NCI-H1048 (cell line): ENCODE measurements at places on chromosomes 16 and 17.
A peak's percentile ranks its signal among the peaks of the same experiment; 100 is the strongest.

GRCh38 chr17:19645734-19646201 is 2.8 kb upstream of the ALDH3A2 start:
- DNase-seq, result no peak

- peak; percentile 99 for DNase-seq
Observed at GRCh38 chr17:1716076-1716911, 6.1 kb upstream of the TLCD2 start.

DNA sequence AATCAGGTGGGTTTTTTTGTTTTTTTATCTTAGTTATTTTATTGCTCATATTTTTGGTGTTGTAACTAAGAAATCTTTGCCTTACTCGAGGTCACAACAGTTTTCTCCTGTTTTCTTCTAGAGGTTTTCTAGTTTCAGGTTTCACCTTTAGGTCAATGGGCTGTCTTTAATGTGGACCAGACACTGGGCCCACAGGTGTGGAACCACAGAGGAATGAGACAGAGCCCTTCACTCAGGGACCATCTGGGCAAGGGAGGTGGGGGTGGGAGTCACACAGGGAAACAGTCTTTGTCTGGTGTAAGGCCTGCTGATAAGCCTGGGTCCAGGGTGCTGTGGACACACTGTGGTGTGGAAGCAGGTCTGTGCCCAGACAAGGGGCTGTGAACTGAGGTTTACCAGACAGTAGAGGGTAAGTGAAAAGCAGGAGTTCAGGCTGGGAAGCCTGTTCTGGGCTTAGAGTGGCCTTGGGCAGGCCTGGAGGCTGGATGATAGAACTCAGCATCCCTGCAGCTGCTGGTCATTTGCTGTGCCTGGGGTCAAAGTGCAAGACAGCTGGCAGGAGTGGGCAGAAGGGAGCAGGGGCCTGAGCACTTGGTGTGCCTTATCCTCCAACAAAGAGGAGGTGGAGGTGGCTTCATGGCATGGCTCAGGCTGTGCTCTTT is 75.6 kb downstream of the SPECC1 start:
- DNase-seq, result no peak

GRCh38 chr17:67784364-67785121 is 40.8 kb upstream of the BPTF start:
- no peak for DNase-seq

DNA sequence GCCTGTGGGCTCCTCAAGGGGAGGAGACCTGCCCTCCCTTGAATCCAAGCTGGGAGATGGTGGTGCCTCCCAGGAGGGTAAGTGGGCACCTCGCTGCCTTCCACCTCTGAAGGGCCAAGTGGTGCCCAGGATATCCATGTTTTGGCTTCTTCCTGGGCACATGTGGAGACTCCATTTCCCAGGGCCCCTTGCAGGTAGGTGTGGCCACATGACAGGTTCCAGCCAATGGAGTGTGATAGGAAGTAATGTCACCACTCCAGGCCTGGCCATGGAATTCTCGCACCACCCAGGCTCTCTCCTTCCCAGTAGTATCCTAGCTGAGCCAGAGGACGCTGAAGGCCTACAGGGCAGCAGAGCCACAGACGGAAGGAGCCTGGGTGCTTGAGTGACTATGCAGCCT is 17.6 kb upstream of the PEMT start:
- DNase-seq, result no peak

DNA sequence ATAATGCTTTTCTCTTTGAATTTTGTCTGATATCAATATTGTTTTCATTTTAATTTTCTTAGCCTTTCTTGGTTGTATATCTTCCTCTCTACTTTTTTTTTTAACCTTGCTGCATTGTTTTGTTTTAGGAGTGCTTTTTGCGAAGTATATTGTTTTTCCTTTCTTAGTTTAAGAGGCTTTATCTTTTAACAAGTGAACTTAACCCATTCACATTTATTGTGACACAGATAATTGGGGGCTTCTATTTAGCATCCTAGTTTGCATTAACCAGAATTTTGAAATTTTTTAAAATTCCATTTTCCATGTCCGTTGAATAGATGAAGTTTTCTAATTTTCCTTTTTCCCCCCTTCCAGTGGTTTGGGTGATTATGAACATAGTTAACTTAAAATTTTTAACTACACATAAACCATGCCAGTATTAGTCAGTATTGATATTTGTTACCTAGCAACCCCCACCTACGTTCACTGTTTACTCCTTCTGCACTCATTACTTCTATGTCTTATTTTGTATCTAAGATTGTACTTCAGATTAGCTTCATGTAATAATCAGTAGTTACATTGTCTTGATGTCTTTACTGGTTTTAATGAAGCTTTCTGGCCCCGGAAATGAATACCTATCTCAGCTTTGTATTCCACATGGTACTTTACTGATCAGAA is 44.4 kb downstream of the TNRC6A start:
- DNase-seq, result no peak

- no peak for DNase-seq
Observed at GRCh38 chr17:39097537-39097936, 53.9 kb downstream of the PLXDC1 start.

- DNase-seq, result no peak
Observed at GRCh38 chr17:74439691-74440567, 8.0 kb downstream of the GPRC5C start.

GRCh38 chr17:1073241-1073962 is 76.5 kb downstream of the TIMM22 start:
- DNase-seq, result no peak

- no peak for DNase-seq
Observed at GRCh38 chr17:82845163-82845807, 5.5 kb upstream of the ZNF750 start.

GRCh38 chr17:3909257-3909656 is 7.0 kb downstream of the P2RX1 start:
- DNase-seq, result no peak

DNA sequence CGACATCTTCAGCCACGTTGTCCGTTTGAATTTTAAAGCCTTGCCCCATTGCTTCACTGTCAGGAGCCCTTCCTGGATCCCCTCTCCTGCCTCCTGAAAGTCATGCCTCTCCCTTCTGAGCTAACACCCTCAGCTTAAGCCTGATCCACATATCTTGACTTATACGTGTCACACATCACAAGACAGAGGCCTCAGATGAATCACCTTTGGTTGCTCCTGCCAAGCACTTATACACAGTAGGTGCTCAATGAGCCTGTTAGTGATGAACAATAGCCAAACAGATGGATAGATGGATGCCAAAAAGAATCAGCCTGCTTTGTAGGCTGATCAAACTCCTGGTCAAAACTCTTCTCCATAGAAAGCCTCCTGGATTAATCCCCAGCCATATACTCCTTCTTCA is 31.8 kb downstream of the PITPNM3 start:
- DNase-seq, result no peak

GRCh38 chr17:60049936-60050335 is 28.8 kb downstream of the HEATR6 start:
- DNase-seq, result no peak

DNA sequence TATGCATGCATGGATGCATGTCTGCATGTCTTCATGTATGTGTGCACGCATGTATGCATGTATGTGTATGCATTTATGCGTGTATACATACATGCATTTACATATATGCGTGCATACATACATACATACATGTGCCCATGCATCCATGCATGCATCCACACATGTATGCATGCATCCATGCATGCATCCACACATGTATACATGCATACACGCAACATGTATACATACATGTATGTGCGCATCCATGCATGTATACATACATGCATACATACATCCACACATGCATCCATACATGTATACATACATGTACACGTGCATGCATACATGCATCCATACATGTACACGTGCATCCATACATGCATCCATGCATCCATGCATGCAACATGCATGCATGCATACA is 29.8 kb upstream of the DLX3 start:
- DNase-seq, result no peak

- no peak for DNase-seq
Observed at GRCh38 chr16:78100112-78100467, 636 bp downstream of the WWOX start.

DNA sequence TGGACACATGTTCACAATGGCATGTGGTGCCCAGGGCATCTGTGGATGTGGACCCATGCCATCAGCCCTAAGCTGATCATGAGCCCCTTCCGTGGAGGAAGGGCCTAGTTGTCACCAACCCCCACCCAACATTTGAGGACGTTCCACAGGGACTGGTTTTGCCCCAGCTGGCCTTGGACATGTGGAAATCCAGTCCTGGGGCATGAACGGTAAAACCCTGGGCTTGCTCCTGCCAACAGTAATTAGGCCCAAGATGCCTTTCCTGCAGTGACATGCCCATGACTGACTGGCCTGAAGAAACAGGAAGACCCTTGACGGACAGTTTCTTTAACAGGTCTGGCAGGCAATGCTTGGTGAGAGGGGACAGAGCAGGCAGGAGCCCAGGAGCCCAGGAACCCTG is 7.7 kb downstream of the TNS4 start:
- DNase-seq, result no peak

DNA sequence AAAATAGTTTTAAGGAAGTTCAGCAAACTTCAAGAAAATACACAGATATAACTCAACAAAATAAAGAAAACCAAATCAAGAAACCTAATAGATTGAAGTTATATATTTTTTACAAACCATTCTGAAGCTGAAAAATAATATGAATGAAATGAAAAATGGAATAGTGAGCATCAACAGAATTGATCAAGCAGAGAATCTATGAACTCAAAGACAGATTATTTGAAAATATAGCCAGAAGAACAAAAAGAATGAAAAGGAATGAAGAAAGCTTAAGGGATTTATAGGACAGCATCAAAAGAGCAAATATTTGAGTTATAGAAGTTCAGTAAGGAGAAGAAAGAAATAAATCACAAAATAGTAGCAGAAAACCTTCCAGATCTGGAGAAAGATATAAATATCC is 37.8 kb downstream of the CDR2 start:
- DNase-seq, result no peak

DNA sequence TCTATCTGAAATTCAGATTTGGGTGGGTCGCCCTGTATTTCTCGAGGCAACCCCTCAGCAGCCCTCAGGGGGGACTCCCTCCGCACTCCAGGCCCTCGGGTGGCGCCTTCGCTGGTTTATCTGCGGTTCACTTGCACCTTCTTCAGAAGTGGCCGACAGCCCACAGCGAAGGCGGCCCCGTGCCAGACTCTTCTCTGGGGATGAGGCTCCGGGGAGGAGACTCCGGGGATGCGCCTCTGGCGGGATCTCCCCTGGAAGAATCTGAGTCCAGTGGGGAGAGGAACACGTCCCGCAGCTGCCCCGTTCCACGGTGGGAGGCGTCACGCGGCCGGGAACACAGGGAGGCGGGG is 63.9 kb upstream of the DNAJA2 start:
- no peak for DNase-seq

DNA sequence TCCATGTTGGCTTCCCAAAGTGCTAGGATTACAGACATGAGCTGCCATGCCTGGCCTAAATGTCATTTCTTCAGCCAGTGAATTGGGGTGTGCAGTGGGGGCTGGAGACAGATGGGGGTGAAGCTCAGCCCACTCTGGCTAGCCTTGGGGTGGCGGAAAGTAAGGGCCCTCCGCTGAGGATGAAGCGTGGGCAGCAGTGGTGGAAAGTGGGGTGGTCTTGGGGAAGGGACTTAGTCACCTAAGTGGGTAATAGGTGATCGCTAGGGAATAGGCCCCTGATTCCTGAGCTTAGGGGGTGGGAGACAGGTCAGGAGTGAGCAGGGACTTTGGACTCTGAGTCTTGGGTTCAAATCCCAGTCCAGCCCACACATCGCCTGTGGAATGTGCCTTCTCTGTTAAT is 2.2 kb downstream of the LLGL1 start:
- DNase-seq, result no peak

DNA sequence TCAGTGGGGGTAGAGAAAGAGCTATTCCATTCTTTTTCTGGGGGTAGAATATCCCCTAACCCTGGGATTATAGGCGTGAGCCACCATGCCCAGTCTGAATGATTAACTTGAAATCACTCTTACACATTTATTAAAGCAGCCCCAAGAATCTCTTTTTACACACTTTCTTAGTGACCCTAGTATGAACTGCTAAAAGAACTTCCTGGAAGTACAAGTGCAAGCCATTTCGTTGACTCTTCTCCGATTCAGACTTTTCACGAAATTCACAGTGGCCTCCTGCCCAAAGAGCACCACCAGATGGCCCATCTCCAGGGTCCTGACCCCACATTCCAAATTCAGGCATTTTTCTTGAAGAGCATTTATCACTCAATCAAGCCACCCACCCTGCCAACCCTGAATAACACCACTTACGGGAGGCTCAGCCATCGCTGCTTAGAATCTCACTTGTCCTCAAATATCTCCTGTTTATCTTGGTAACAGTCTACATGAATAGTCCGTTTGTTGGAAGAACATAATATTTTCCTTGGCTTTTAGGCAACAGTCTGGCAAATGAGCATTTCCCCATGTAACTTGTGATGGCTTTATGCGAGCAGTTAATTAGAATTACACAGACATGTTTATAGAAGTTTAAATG is 28.0 kb downstream of the ZNF423 start:
- no peak for DNase-seq

DNA sequence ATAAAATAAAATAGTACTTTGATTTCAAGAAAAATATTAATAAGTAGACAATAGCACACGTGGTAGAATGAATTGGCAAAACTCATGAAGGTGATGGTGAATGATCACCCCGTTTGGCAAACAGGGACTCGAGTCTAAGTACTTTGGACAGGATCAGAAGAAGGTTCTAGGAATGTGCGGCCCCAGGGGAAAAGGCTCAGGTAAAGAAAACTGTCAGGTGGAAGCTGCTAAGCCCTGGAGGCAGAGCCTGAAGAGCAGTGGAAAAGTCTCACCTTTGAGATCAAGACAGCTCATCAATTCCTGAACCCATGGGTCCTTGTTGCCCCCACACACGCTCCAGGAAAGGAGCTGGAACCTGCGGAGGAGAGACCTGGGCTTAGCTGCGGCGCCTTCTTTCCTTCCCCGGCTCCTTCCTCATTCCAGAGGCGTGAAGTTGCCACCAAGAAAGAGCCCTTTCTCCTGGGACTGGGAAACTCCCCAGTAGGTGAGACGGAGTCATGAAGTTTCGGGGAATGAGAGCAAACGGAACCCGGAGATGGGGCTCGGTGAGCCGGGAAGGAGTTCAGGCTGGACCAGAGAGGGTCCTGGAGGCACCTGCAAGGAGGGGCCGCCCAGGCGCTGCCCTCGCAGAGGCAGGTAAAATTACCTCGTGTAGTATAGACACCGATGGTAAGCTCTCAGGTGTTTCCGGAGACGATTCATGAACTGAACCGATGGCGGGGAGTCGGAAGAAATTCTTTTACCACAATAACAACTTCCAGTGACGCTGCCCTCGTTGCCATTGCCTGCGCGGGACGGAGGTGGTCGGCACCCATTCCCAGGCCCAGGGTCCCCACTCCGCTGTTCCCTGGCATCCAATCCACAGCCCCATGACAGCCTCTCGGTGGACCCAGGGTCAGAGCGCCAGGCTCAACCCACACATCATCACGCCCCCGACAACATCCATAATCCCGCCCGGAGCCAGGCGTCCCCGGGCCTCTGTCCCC is 1.2 kb upstream of the ZMYND15 start:
- no peak for DNase-seq
